Erythroblast (primary cell): ENCODE measurements at places on chromosomes 2 and 18.
A peak's percentile ranks its signal among the peaks of the same experiment; 100 is the strongest.

DNA sequence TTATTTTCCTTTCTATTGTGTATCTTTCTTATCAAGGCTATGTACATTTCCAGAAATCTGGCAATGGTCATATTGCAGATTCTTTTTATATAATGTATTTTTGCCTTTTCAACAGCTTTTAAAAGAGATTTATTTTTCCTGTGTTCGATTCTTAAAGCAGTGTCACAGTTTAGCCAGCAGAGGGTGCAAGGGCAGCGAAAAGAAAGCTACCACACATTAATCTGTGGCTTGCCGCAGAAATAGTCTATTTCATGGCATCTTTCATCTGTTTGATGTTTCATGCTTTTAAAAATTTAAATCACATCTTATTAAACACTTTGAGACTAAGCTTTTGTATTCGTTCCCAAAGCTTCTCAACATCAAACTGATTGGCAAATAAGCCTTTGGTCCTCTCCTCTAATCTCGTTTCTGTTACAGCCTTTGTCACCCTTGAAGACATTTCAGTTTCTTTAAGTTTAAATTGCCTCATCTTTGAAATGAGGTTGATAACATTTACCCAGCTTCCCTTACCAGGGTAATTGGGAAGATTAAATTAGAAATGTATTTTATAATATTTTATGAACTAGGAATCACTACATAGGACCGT lies 73.3 kb downstream of the PIK3C3 start:
- peak; percentile 47 for DNase-seq

DNA sequence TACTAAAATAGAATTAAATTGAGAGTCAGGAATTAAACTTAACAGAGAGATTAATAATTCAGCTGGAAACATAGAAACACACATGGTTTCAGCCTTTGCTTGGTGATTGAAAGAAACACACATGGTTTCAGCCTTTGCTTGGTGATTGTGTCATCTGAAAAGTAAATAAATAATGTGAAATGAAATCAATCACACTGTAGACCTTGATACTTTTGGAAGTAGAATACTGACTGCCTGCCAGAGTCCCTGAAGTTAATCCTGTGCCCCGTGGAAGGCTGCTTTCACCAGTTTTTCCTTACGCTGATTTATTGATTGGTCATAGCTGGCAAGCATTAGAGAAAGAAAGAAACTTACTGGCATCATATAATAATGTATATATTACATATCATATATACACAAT lies 1252.7 kb upstream of the FAM98A start:
- DNase-seq = no peak

- no peak for DNase-seq
Observed at GRCh38 chr2:29640360-29640759, 281.0 kb downstream of the ALK start.

GRCh38 chr2:47662552-47662951 lies 120.4 kb upstream of the MSH6 start:
- no peak for DNase-seq

- DNase-seq = no peak
Observed at GRCh38 chr2:59046401-59047372, 805.6 kb upstream of the FANCL start.

DNA sequence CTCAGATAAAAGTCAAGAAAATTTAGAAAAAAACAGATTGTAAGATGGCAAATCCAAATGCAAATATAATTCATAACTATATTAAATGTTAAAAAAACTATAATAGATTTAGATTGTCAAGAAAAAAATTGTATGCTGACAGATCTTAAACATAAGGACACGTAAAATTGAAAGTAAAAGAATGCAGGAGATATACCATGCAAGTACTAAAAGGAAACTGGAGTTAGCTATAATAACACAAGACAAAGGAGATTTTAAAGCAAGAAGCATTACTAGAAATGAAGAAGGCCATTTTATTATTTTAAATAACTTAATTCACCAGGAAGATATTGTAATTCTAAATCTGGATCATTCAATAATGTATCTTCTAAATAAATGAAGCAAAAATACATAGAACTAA lies 48.3 kb downstream of the TTC21B start:
- DNase-seq = no peak

DNA sequence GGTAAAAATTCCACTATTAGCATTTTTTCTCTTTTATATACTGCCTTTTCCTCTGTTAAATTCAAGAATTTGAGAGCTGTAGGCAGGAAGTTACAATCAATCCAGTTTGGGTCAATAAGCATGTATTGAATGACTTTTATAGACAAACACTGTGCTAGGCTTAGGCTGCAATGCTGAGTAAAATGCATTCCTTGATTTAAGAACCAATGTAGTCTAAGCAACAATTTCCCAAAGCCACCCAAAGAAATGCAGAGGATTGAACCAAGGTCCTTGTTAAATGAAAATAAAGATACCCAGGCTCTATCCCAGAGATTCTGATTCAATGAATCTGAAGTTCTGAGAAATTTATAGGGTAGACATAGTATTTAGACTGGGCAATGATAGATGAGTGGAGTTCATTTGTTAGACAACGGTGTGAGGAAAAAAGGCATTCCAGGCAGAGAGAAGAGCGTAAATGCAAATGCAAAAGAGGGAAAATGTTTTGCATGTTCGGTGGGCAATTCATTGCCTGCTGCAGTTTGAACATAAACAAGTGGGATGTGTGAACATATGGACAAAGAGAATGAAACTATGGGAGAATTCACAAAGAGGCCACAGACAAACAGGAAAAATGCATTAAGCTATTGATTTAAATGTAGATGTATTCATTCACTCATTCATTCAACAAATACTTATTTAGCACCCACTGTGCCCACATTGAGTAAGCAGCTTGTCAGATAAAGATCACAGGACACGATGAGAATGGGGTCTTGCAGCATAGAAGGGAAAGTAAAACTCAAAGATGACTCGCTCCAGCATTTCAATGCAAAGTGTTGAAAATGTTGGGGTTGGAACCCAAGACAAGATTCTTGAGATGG lies 107.1 kb downstream of the EVA1A start:
- DNase-seq = no peak

DNA sequence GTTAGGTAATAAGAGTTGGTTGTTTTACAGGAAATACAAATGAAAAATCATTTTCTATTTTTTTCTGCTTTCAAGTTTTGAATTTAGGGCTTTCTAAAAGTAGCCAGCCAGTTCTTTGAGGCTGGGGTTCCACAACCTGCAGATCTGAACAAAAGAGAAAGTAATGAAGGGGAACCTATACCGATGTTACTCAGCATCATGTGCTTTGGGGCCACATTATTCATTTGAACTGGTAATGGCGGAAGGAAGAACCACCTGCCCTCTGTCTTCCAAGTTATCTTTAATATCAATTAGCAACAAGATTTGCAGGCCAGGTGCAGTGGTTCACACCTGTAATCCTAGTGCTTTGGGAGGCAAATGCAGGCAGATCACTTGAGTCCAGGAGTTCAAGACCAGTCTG lies 12.9 kb upstream of the MRO start:
- no peak for DNase-seq
